Left colon (tissue), 2 donors: ENCODE measurements at places on chromosomes 13 and 19. TPM values are rescaled to one million over a fixed set of nuclear protein-coding genes. Genes with fewer than 3 reads are reported as not detected.
A peak's percentile ranks its signal among the peaks of the same experiment; 100 is the strongest.

Gene KLK7
- not detected for total RNA-seq

- peak; percentile 66 for DNase-seq
Measured at GRCh38 chr19:36128392-36128736, 11.5 kb upstream of the CAPNS1 start.

Gene EPSTI1
- 24.2 TPM for total RNA-seq

Gene ZNF225
- total RNA-seq, result 3.9 TPM

- no peak for DNase-seq
Measured at GRCh38 chr19:34506026-34506370, 24.4 kb downstream of the WTIP start.

GRCh38 chr13:38483623-38484022 lies 134.0 kb downstream of the UFM1 start:
- no peak for DNase-seq
